ENCODE measurements at places on chromosomes 7 and 10.

DNA sequence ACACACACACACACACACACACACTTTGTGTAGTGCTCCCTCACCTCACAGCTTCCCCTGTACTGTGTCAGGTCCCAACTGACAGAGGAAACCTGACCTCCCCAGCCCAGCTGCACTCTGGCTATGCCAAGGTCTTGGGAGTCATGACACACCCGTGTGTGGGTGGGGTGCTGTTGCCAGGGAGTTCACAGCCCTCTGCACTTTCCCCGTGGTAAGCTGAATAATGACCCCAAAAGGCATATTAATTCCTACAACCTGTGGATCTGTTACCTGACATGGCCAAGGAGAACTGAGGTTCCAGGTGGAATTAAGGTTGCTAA is 8.9 kb upstream of the NANOS1 start:
- DNase-seq, result no peak

- no peak for DNase-seq
These were observed 44.4 kb downstream of the UNC5B start for GRCh38 chr10:71256661-71257318.

GRCh38 chr10:114095559-114096337 is 52.1 kb downstream of the ADRB1 start:
- DNase-seq, result no peak

DNA sequence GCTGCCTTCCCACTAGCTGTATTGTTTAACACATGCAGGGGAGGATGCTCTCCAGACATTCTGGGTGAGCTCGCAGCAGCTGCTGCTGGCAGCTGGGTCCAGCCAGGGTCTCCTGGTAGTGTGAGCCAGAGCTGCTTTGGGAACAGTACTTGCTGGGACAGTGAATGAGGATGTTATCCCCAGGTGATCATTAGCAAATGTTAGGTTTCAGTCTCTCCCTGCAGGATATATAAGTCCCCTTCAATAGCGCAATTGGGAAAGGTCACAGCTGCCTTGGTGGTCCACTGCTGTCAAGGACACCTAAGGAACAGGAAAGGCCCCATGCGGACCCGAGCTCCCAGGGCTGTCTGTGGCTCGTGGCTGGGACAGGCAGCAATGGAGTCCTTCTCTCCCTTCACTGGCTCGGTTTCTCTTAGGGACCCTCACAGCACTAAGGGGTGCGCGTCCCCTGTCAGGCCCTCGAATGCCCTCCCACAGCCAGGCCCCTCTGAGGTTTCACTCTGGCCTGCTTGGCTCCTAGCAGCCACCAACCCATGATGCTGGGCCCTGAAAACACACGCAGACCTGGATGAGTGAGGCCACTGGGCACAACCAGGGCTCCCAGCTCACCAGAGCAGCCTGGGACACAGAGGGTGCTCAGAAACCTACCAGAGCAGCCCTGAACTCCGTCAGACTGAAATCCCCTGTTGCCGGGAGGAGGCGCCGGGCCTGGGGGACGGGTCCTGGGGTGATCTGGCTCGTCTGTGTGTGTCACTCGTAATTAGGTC is 173.0 kb upstream of the LANCL2 start:
- no peak for DNase-seq

- DNase-seq, result no peak
These were observed 227.2 kb downstream of the ADAM12 start for GRCh38 chr10:126160971-126161630.

- peak; percentile 52 for DNase-seq
These were observed 21.3 kb downstream of the MLXIPL start for GRCh38 chr7:73602721-73603651.

- DNase-seq, result no peak
These were observed 112.9 kb upstream of the JAZF1 start for GRCh38 chr7:28293527-28293835.

GRCh38 chr10:77070346-77070745 is 567.3 kb downstream of the KCNMA1 start:
- no peak for DNase-seq

DNA sequence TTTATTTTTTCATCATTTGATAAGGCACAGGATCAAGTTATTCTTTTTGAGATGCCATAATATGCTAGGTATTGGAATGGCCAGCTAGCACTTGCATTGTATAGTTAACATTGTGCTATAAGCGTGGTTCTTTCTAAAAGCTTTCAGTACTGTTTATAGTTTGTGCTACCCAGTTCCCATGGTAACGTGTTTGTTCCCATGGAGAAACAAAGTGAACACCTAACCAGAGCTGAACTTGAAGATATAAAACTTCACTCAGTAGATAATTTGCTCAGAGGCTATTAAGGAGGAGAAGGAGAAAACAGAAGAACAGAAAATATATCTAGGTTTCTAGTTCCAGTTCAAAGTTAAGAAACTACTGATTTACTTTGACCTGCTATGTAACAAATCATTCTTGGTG is 23.6 kb upstream of the ITGB8 start:
- DNase-seq, result no peak

GRCh38 chr7:75977743-75978142 is 16.7 kb downstream of the TMEM120A start:
- DNase-seq, result no peak

DNA sequence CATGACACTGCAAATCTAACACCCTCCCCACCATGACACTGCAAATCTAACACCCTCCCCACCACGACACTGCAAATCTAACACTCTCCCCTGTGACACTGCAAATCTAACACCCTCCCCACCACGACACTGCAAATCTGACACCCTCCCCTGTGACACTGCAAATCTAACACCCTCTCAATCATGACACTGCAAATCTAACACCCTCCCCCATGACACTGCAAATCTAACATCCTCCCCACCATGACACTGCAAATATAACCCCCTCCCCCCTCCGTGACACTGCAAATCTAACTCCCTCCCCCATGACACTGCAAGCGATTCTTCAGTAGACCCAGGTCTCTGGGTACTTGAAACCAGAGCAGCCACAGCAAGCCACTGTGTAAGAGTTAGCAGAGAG is 604.4 kb downstream of the DNAJB6 start:
- DNase-seq, result no peak

DNA sequence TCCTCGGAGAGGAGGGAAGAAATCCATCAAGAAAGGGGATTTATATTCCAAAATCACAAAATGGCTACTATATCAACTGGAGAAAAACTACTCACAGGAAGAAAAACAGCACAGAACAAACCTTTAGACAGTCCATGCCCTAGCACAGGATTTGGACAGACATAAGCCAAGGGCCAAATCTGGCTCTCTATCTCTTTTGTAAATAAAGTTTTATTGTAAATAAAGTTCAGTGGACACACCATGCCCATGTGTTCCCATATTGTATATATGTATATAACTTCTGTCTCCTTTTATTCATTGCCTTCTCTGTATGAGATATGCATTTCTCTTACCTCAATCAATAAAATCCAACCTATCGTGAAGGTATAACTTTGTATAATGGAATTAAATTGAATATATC is 742.8 kb upstream of the LRRTM3 start:
- DNase-seq, result no peak

DNA sequence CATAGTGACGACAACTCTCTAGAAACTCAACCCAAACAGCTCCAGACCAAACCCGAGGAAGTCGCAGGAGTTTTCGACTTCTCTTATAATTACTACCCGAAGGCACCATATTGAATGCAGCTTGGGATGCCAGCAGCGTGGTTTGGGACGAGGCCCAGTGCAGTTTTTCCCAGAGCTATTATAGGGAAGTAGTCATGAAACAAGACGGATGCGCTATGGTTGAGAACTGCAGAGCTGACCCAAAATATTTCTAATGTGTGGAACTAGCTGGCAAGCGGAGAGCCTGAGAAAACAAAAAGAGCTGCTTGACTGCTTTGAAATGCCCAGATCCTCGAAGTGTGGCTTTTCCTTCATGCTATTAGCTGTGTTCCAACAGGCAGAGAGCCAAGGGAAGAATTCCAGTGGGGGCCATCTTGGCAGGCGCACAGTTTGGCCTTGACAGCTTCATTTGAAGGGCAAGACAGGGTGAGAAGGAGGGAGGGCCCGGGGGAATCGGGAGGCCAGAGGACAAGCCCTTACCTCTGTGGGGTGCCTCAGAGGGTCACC is 122.7 kb downstream of the CUL2 start:
- peak; percentile 53 for DNase-seq

DNA sequence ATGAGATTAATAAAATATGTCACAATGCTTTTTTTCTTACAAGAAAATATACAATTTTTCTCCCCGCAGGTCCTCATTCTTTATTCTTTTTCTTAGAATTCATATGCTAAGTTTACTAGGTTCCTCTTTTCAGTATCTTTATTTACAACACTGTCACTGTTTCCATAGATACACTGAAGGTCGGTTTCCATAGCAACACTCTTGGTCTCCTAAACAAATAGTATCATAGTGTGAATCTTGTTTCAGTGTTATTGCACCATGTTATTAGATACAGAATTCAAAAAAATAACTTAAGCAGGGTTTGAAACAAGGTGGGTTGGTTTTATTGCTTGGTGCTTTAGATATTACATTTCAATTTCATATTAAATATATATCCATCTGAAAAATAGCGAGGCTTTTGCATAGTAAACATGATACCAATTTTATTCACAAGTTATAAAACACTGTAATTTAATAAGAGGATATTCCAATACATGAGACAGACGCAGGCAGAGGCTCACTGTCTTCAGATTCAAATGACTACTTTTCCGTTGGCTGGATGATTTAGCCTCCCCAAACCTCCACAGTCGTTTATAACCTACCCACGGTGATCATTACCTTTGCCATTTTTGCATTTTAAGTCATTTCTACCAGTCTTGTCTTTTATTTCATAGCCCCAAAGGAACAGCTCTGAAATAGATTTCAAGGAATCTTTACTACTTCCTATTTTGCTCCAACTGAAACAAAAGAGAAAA is 88.9 kb upstream of the KLF6 start:
- peak; percentile 60 for DNase-seq

DNA sequence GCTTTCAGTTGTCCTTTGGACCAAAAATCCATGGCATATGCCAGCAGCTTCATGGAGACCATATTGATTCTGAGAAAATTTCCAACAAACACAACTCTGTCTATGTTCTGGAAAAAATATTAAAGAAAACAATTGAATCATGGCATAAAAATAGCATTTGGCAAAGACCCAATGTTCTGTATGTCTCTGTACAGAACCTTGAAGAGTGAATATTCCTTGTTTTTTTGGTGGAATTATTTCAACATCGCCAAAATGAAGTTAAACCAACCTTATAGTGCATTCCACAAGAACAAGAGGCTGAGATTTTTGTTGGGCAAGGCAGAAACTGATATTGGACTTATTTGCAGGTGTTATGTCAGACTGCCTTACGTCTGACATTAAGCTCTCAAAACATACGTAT is 53.3 kb upstream of the SLC16A12 start:
- no peak for DNase-seq

DNA sequence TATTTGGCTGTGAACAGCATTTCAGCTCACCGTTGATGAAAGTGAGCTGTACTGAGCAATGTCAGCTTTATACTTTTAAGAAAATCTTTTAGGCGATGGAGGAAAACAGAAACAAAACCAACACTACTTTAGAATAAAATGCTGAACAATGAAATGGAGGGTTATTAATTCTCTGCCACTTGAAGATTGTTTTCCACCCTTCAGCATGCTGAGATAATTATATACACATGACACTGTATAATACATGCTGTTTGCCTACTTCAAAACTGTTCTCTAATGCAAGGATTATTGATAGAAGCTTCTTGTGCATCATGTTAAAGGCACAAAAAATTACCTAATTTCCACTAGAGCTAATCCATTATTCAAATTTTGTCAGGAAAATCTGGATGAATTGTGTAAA is 66.8 kb downstream of the CACNA2D1 start:
- DNase-seq, result no peak

GRCh38 chr10:90148116-90148855 is 446.9 kb downstream of the KIF20B start:
- peak; percentile 54 for DNase-seq

DNA sequence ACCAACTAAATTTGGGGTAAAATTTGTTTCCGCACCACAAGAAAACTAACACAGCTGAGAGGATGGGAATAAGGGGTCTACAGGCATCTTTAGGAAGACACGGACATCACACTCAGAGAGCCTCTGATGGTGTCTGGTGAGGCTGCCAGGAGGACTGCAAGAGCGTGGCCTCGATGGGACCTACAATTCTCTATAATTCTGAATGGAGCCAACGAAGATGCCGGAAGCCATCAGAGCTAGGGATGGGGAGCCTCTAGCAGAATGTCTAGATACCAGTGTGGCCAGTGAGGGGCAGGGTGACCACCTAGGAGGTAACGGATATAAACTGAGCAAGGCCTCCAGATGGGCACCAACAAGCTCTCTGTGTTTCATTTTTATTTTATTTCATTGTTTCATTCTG is 7.5 kb downstream of the GRID1 start:
- DNase-seq, result no peak

- DNase-seq, result peak; percentile 47
These were observed 162.3 kb downstream of the ITGB1 start for GRCh38 chr10:32795598-32796183.

DNA sequence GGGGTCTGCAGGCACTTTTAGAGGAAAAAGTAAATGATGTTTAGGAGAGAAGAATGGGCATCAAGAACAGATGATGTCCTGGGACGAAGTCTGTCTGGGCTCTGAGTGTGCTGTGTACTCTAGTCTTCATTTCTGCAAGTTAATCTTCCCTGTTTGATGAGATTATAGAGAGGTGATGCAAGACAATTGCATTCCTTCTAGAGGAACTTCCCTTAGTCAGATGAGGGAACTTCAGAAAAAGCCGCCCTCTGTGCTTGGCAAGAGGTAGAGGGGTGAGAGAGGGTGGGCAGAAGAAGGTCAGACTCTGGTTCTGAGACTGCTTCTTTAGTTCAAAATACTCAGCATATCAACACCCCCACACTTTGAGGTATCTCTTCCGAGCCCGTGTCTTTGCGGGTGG is 797.9 kb downstream of the LRMDA start:
- DNase-seq, result no peak

DNA sequence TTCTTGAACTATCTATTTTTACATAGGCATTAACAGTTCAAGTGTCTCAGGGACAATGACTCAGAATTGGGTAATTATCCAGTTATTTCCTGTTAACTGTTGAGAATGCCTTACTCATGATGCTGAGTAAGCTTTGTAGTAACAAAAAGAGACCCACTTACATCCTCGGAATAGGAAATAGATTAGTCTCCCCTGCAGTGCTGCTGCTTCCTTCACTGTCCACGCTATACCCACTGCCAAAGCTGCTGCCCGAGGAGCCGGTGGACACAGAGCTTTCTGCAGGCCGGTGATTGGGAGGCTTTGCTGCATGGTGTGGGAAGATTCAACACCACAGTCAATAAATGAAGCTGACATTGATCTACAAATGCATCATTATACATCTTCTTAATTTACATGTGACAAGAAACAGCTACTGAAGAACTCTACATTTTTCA is 357.1 kb downstream of the PCLO start:
- DNase-seq, result no peak

- DNase-seq, result no peak
These were observed 17.5 kb downstream of the TUBAL3 start for GRCh38 chr10:5387169-5387568.

GRCh38 chr7:118496138-118496644 is 271.7 kb downstream of the ANKRD7 start:
- DNase-seq, result no peak

- no peak for DNase-seq
These were observed 48.7 kb upstream of the LOXL4 start for GRCh38 chr10:98316661-98317060.
